ENCODE measurements at places on chromosomes 5 and 9.
A peak's percentile ranks its signal among the peaks of the same experiment; 100 is the strongest.

- no peak for DNase-seq
Measured at GRCh38 chr9:91418215-91418610, 5.4 kb downstream of the NFIL3 start.

DNA sequence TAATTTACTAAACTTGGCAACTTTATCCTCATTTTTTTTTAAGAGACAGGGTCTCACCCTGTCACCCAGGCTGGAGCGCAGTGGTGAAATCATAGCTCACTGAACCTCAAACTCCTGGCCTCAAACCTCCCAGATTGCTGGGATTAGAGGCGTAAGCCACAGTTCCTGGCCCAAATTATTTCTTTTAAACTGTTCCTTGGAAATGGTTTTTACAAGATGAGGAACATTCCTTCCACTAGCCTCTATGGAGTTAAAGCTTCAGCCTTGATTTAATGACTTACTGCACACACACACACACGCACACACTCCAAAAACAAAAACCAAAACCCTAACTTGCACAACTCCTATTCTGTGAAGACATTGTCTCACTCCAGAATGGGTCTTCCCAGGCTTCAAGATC, 77.2 kb upstream of the TARS1 start:
- no peak for DNase-seq

- peak; percentile 18 for DNase-seq
Measured at GRCh38 chr5:156819537-156819936, 30.6 kb upstream of the PPP1R2B start.

- peak; percentile 27 for DNase-seq
Measured at GRCh38 chr5:137075163-137075970, 423.8 kb downstream of the SPOCK1 start.

- DNase-seq, result no peak
Measured at GRCh38 chr9:121305269-121305994, 37.5 kb downstream of the GSN start.

- DNase-seq, result no peak
Measured at GRCh38 chr5:52767766-52768480, 19.8 kb upstream of the ITGA1 start.

DNA sequence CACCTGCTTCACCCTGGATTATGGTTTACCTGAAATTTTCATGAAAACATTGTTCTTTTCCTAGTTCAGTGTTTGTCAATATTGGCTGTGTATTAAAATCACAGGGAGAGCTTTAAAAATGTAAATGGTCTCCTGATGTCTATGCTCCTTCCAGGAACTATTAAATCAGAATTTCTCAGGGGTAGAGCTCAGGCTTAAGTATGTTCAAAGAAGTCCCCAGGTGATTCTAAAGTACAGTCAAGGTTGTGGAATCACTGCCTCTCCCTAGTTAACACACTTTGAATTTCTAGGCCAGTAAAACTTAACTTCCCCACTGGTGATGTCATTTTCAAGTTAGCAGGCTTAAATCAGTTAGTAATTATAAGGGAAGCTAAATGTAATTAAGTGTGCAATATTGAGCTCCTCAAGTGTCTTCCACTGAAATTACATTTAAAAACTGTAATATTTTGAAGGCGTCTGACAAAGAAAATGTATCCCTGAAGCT, 150.3 kb upstream of the SLC28A3 start:
- no peak for DNase-seq

- DNase-seq, result peak; percentile 26
Measured at GRCh38 chr5:68331192-68332079, 115.9 kb downstream of the PIK3R1 start.

DNA sequence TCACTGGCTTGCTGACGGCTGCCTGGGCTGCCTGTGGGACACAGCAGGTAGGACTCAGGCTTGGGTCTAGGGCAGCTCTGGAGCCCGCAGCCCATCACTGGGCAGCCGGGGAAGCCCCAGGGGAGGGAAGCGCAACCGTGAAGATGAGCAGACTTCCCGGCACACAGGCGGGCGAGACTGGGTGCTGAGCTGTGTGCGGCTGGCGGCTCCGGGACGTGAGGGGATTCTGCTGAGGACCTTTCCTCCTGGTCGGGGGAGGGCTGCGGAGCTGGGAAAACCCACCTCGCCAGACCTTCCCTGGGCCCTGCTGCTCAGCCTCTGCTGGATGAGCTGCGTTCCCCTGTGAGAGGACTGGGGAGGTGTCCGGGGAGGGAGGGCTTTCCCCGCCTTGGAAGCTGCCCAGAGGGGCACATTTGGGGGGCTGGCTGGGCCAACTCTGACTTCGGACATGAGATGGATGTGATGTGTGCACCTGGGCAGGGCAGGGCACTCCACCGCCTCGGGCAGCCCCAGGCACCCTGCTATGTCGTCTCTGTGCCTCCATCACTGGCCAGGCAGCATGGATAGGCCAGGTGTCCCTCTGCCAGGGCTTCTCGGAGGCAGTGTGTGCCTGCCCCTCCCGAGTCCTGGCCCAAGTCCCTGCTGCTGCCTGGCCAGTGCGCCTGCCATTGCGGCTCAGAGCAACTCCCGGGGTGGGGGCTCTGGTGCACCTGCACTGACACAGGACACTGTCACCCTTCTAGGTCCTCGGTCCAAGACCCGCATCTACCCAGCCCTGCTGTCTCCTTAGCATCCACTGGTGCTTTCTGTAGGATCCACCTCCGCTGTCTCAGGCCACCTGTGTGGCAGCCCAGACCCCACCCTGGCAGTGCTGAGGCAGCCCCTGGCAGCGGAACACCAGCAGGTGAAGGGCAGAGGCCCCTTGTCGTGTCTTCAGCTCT, 66.4 kb downstream of the COL5A1 start:
- DNase-seq, result no peak

DNA sequence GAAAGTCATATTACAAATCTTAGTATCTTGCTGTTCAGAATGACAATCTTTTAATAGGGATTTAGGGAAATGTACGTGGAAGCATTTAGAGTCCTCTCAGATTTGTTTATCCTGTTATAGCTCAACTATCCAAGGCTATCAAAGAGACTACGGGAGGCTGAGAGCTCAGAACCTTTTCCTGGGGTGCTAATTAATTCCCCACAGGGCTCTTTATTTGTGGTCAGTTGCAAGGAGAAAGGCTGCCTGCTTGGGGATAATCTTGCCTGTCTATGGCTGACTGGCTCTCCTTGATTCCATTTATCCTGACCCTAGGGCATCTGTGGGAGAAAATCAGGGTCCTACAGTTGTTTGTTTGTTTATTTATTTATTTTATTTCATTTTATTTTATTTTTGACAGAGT, 28.0 kb upstream of the RPS23 start:
- DNase-seq, result no peak

DNA sequence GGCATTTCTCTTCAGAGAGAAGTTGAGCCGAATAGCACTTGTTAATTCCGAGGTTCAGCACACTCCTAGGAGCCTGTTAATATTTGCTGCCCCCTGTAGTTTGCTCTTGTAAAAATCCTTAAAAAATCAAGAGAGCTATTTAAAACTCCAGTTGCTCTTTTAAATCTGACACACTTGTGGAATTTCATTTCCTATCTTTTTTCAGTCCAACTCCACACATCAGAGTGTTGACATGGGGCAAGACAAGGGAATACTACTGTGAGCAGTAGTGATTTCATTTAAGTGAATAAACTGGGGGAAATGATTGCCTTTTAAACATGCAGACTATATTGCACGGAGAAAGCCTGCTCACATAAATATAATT, 1096.3 kb upstream of the DMAC1 start:
- peak; percentile 49 for DNase-seq

DNA sequence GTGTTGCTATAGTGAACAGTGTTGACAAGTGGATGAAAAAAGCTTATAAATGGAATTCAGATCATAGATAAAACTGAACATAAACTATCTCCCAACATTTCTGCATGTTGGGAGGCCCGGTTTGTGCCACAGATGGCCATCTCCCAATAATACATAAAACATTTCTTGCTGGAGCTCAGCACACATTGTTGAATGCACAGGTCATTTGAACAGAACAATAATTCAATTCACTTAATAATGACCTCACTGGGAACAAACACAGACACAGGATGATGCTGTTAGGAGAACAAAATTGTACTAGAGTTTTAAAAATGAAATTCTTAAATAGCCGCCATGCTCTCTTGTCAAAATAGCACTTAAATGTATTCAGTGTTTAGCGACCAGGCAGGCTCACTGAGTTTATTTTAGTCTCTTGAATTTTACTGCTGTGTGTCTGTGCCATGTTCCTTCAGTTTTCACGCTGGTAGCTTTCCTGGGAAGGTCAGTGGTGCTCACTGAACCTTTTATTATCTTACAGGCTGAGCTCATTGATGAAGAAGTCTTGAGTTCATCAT, 85.0 kb upstream of the SSBP2 start:
- DNase-seq, result no peak

DNA sequence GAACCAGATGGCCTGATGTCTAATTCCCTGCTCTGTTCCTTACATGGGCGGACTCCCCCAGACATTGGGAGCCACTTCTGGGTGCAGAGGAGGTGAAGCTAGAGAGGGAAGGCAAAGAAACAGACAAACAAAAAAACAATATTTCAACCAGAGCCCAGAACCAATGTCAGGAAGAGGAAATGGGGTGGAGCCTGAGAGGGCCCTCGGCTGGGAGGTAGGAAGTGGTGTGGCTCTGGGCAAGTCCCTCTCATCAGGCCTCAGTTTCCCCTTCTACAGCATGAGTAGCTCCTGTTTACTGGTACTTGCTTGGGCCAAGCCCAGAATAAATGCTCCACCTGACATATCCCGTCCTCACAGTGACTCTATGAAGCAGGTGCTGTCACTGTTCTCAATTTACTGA, 11.1 kb downstream of the SH2D3C start:
- DNase-seq, result no peak

DNA sequence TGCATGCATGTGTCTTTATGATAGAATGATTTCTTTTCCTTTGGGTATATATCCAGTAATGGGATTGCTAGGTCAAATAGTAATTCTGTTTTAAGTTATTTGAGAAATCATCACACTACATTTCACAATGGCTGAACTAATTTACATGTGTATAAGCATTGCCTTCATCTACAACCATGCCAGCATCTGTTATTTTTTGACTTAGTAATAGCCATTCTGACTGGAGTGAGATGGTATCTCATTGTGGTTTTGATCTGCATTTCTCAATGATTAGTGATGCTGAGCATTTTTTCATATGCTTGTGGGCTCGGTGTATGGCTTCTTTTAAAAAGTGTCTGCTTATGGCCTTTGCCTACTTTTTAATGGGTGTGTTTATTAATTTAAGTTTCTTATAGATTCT, 102.3 kb upstream of the CCDC112 start:
- DNase-seq, result peak; percentile 94

DNA sequence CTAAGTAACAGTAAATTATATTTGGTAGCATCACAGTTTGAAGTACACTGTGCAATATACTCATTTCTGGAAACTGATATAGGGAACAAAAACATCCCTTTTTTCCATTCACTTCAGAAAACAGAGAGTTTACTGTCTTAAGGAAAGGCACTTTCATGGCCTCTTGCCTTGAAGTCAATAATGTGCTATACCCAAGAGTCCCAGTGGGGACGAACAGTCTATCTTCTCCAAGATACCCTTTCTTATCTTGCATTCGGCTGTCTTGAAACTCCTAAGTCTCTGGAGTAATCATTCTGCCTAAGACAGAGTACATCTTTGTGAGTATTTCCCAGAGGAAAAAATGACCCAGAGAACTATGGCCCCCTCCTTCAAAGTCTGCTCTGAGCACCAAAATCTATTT, 107.1 kb downstream of the SLC1A3 start:
- DNase-seq, result no peak

- no peak for DNase-seq
Measured at GRCh38 chr5:883475-884181, 9.0 kb downstream of the BRD9 start.

GRCh38 chr9:12776513-12777055, 1.8 kb downstream of the LURAP1L start:
- peak; percentile 38 for DNase-seq

DNA sequence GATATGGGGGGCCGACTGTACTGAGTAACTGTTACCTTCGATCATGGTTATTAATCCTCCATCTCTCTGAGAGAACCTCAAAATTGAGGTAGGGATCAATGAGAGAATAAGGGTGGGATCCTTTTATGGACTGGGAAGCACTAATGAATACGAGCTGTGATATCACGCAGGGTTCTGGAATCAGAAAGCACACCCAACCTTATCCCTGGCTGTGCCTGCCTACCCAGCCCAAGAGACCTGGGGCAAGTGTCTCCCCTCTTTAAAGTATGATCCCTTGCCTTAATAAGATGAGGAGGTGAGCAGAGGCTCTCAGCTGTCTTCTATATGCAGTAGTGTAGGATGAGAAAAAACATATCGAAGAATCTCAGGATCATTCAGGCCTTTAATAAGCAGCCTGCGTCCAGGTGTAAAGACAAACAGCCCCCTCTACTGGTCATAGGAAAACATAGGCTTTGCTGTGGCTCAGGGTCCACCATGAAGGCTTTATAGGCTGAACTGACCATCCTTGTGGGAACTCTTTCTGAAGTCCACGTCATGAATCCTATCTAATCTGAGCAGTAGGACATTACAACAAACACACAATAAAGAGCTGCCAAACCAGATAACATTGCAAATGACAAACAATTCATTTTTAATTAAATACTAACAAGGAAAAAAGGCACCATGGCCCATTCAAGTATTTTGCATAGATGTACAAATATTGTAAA, 16.8 kb downstream of the NIPAL4 start:
- DNase-seq, result peak; percentile 75

GRCh38 chr5:94830520-94830919, 212.1 kb downstream of the SLF1 start:
- peak; percentile 2 for DNase-seq

DNA sequence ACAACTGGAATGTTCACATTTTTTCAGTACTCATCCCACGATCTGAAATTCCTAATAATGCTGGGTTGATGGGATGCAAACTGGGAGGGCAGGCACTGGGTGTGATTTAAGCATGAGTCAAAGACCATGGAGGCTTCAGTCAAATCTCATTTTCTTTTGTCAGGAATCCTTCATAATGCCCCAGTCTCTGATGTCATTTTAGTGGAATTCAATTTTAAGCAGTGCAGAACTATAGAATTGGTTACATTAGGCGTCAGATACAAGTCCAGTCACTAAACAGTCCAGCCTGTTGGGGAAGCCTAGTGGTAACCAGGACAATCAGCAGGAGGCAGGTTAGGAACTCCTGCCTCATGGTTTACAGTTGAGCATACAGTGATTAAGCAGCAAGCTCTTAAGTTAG, 41.0 kb upstream of the TMEM215 start:
- DNase-seq, result peak; percentile 69

- DNase-seq, result no peak
Measured at GRCh38 chr9:27483576-27483975, 40.5 kb upstream of the IFNK start.

GRCh38 chr5:146243247-146243646, 39.8 kb downstream of the RBM27 start:
- DNase-seq, result no peak

GRCh38 chr5:54362434-54362833, 52.1 kb upstream of the ARL15 start:
- peak; percentile 20 for DNase-seq

- DNase-seq, result no peak
Measured at GRCh38 chr9:126376311-126377175, 49.9 kb downstream of the MVB12B start.

Measured in fibroblast of skin of scalp (primary cell).